T follicular helper cell (primary cell): ENCODE measurements at places on chromosomes 16 and 17.

DNA sequence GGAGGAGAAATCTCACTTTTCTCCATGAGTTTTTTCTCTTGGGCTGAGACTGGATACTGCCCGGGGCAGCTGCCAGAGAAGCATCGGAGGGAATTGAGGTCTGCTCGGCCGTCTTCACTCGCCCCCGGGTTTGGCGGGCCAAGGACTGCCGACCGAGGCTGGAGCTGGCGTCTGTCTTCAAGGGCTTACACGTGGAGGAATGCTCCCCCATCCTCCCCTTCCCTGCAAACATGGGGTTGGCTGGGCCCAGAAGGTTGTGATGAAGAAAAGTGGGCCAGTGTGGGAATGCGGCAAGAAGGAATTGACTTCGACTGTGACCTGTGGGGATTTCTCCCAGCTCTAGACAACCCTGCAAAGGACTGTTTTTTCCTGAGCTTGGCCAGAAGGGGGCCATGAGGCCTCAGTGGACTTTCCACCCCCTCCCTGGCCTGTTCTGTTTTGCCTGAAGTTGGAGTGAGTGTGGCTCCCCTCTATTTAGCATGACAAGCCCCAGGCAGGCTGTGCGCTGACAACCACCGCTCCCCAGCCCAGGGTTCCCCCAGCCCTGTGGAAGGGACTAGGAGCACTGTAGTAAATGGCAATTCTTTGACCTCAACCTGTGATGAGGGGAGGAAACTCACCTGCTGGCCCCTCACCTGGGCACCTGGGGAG is 19.1 kb downstream of the NGFR start:
- DNase-seq = no peak

DNA sequence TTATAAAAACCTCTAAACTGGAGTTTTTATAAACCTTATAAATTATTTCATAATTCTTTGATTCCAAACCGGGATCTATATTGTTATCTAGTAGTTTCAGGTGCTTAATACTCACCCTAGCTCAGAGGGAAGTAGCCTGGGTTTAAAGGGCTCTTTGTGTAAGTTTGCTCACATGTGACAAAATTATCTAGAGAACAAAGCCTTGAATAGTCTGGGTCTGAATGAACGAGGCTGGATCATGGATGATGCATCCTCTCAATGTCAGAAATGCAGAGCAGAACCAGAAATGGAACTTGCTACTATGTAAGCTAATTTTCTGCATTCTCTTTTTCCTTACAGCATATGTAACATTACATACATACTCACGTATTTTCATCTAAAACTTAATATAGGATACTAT is 103.9 kb upstream of the NETO2 start:
- DNase-seq = no peak

GRCh38 chr16:84788920-84789391 is 30.8 kb upstream of the CRISPLD2 start:
- DNase-seq = no peak

DNA sequence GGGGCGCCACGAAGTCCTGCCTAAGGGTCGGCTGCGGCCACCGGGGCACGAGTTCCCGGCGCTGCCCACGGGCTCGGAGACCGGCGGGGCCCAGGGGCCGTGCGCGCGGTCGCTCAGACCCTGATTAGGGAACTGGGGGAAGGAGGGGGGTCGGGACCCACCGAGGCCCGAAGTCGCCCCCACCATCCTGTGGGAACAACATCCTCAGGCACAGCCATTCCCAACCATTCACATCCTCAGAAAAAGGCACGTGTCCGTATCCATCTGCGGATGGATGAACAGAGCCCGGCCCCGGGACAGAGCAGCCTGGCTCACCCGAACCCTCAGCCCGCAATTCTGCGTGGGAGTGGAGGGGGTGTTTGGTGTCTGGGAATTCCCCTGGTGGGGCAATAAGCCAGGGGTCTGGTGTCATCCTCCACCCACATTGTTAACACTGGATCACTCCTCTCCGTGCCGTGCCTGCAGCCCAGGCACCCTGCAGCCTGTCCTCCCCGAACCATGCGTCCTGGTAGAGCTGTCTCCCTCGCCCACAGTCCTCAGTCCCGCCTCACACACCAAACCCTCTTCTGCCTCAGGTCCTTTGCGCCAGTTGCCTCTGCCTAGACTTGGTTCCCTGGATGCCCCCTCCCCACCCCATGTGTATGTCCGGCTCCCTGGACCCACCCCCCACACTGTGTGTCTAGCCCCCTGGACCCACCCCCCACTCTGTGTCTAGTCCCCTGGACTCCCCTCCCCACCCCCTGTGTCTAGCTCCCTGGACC is 789 bp upstream of the CCDC57 start:
- DNase-seq = peak; percentile 36

DNA sequence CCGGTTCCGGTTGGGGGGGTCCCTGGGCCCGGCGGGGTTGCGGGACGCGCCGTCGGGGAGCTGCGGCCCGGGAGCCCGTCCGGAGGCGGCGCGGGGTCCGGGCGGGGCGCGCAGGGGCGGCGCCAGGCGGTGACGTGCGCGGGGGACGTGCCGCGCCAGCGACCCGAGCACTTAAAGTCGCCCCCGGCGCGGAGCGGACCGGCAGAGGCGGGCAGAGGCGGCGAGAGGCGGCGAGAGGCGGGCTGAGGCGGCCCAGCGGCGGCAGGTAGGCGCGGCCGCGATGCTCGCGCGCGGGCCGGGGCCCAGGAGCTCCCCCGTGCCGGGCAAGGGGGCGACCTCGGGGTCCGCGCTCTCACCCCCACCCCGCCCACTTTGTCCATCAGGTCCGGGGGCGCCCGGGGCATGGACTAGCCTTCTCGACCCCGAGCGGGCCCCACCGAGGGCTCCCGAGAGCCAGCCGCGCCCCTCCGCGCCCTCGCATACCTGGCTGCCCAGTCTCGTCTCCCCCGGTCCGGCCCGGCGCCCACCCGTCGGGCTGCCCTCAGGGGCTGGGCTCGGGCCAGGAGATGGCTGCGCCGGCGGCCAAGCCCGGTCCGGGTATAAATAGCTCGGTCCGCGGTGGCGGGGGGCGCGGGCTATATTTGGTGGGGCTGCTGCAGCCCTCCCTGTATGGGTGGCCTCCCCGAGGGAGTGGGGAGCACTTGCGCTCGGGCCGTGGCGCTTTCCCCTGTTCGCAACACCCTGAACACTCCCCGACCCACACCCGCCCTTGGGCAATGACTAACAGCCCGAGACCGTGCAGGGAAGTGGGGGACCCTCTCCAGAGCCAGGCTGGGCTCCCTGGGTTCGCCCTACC is at the start of gene SLC16A3:
Gene SLC16A3, plus strand, starts transcription at position 201 of the 856 bp plus-strand sequence. CDS start 6,967 bp downstream, outside the sequence.
- DNase-seq = peak; percentile 45

- no peak for DNase-seq
Measured at GRCh38 chr17:45143767-45144198, 4.5 kb upstream of the HEXIM1 start.
